ENCODE measurements at places on chromosomes 4 and X. TPM values are rescaled to one million over a fixed set of nuclear protein-coding genes. Genes with fewer than 3 reads are reported as not detected.

Gene OTUD4
- total RNA-seq: 57.0 TPM

Gene NSG1
- total RNA-seq: 56.6 TPM

- H3K27me3 ChIP-seq: no peaks in the 10 kb centered on the region
- no peak overlapping the region for H3K27ac ChIP-seq
- no peak overlapping the region for H3K4me3 ChIP-seq
- H3K4me1 ChIP-seq: no peaks in the 10 kb centered on the region
These were observed 10.9 kb downstream of the GPAT3 start for GRCh38 chr4:83546786-83547185.

Gene PCSK1N
- total RNA-seq: 4.5 TPM

Gene GPM6B
- 132 TPM for total RNA-seq

DNA sequence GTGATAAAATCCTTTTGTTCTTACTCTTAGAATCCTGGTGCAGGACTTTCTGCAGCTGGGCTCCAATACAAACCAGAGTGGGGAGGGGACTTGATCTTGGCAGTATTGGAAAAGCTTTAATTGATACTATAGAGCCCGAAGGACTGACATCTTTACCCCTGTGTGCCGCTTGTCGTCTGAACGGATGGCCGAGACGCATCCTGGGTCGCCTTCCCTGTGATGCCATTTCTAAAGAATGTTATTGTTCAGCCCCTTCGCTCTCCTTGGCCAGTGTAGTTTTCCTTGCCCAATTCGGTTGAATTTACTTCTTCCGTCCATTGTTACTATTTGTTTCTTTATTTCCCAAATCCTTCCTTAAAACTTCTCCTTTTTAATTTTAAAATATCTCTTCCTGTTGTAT, 80.9 kb downstream of the CLDN34 start:
- no peak overlapping the region for H3K27ac ChIP-seq
- H3K27me3 ChIP-seq: no peaks in the 10 kb centered on the region
- H3K4me1 ChIP-seq: peaks cover 5% of the 10 kb centered on the region
- H3K4me3 ChIP-seq: no peak overlapping the region
- DNase-seq: no peak
- H3K36me3 ChIP-seq: no peaks in the 10 kb centered on the region

Gene MGARP
- total RNA-seq: 2.8 TPM

Gene POU3F4
- 1.4 TPM for total RNA-seq

DNA sequence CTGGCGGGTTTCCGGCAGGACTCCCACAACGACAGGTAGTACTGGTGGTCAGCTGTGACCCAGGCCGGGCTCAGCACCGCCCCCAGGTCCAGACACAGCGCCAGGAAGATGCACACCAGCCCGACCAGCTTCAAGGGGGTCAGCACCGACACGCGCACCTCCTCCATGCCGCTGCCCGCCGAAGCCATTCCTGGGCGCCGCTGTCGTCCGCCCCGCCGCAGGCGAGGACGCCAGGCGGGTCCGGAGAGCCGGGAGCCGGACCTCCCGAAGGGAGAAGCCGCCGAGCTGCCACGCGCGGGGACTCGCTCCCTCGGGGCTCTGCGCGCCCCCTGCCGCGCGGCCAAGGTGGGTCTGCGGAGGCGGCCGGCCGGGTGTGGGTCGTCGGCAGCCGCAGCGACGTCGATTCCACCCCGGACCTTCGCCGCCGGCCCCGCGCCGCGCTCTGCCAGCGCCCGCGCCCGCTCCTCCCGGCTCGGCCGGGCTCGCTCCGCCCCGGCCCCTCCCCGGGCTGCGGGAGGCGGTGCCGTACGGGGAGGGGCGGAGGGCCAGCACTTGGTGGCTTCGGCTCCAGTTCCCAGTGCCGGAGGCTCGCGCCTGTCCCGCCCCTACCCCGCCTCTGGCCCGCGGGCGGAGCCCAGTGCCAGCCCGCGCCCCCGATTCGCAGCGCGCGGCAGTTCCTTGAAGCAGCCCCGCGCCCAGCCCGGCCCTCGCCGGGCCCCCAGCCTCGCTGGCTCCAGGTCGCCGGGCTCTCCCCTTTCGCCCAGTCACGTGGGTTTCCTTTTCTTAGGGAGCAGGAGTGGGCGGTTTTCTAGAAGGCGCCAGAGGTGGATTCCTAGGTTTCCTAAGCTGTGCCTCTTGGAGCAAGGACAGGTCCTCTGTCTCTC, at the start of gene TMEM47:
TSS of gene TMEM47 (minus strand) at position 444 of the 884 bp plus-strand sequence. CDS start at position 188, 256 bp downstream.
- no peaks in the 10 kb centered on the region for H3K27me3 ChIP-seq
- peak within 1 kb of the TSS; percentile 91 for H3K4me3 ChIP-seq
- no peak within 1 kb of the TSS for H3K27ac ChIP-seq
- H3K4me1 ChIP-seq: peaks cover 10% of the 10 kb centered on the region
- peak; percentile 72 for DNase-seq

DNA sequence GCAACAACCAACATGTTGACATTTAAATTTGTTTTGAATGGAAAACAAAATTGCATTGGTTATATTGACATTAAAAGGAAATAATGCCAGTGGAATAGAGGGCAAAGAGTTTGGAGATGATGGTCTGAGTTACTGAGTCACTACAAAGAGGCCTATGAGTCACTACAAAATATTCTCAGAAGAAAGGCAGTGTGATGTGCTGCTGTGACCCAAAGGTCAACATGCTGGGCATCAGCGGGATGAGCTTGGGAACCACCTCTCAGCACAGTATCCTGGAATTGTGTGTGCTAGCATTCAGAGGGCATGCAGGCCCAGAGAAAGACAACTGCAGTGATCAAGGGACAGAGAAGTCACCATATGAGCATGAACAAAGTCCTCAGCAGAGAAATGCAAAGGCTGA, 2.8 kb downstream of the CMC4 start:
- no peak for DNase-seq
- no peak overlapping the region for H3K27ac ChIP-seq
- H3K27me3 ChIP-seq: no peaks in the 10 kb centered on the region
- no peak overlapping the region for H3K4me3 ChIP-seq

DNA sequence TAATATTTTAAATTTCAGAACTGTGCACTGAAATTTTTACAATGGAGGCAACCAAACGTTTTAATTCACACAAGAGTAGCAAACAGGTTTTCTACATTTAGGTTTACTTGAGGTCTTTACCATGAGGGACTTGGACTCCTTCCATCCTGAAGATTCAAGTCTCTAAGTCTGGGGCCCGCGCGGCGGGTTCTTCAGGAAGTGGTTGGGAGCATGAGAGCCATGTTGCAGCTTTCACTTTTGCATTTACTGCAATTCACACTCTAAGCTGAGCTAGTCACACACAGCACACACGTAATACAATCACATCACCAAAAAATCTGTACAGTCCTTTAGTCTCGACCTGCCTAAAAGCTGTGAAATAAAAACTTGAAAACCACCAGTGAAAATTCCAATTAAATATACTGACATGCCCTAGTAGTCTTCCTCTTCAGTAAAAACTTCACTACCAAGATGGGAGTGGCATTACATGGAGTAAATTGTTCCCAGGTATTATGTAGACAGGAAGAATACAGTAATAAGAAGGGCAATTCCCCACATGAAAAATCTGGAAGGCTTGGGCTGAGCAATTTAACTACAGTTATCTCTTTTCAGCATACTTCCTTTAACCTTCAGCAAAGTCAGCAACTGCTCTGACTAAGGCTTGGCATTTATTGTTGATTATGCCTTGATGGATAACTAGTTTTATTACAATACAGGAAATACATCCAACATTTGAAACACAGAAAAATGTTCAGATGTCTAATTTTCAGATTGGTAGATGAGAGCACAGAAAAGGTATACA, 571.1 kb upstream of the DIPK2B start:
- no peak for DNase-seq
- no peak overlapping the region for H3K4me3 ChIP-seq
- H3K36me3 ChIP-seq: no peaks in the 10 kb centered on the region
- H3K27me3 ChIP-seq: no peaks in the 10 kb centered on the region

DNA sequence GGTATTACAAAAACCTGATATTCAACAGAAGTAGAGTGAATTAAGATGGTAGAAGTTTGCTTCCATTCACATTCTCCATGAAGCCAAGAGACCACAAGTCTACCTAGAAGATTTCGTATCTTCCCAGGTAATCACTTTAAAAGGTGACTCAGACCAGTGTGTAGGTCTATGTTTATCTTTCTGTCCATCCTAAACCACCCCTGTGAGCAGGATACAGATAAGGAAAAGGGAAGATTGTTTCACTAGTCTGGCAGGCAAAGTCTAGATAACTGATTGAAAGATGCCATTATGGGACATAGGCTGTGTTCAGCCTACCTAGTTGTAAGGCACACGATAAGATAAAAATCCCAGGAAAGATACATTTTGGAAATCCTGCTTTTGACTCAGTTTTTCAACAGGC, 244.3 kb upstream of the NWD2 start:
- no peak for DNase-seq

DNA sequence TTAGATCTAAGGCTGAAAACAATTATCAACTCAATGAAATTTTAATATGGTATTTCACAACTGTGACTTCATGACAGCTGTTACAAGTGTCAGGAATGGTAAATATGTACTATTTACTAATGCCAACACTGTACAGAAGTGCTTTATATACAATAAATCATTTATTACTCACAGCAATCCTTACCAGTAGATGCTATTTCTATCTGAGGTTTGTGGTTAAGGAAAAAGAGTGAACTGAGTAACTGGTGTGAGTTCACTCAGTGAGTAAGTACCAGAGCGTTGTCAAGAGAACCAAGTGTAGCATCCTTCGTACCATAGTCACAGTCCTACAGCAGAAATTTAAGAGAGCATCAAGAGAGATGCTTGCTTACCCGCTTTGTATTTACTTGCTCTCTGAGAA, 23.3 kb downstream of the MTHFD2L start:
- H3K27me3 ChIP-seq: no peaks in the 10 kb centered on the region
- no peak overlapping the region for H3K27ac ChIP-seq
- H3K4me1 ChIP-seq: no peaks in the 10 kb centered on the region
- no peaks in the 10 kb centered on the region for H3K36me3 ChIP-seq
- H3K4me3 ChIP-seq: no peak overlapping the region
- no peak for DNase-seq

DNA sequence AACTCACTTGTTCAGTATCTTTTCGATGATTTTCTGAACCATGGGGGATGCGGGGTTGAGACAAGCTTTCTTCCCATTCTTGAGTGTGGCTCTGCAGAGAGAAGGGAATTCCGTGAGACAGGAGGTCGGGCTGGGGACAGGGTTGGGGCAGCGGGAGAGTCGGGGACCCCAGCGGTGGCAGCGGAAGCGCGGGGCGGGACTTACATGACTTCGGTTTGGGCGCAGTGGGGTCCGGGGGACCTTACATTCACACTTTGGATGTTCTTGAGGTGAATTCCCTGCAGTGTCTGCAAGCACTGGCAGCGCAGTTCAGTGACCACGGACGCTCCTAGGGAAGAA, 434 bp downstream of the CXCL3 start:
- DNase-seq: no peak
- H3K27ac ChIP-seq: 0 out of 2 replicates have a peak overlapping the region, but pooled peaks have one; percentile 47
- H3K4me3 ChIP-seq: peak overlapping the region; percentile 64
- H3K36me3 ChIP-seq: no peaks in the 10 kb centered on the region
- peaks cover 1% of the 10 kb centered on the region for H3K4me1 ChIP-seq

DNA sequence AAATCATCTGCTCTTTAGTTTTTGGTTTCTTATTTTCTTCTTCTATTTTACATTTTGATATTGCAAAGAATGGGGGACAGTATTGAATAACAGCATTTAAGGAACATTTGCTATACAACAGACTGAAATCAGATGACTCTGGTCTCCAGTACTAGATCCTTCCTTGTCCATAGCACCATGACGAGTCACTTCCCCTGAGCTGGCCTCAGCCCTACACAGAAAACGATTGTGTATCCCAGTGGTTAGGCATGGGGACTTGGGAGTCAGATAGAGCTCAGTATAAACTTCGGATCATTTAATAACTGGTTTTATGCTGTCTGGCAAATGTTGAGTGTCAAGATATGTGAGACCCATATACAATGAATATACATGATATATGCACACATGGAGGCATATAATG, 44.7 kb upstream of the BEX4 start:
- H3K36me3 ChIP-seq: no peaks in the 10 kb centered on the region
- H3K27ac ChIP-seq: no peak overlapping the region
- no peaks in the 10 kb centered on the region for H3K4me1 ChIP-seq
- no peaks in the 10 kb centered on the region for H3K27me3 ChIP-seq

Gene PPARGC1A
- total RNA-seq: 1.4 TPM
